ENCODE measurements at places on chromosomes 1 and 21. TPM values are rescaled to one million over a fixed set of nuclear protein-coding genes. Genes with fewer than 3 reads are reported as not detected.

- DNase-seq, result no peak
Measured at GRCh38 chr1:220887520-220888416, 8.5 kb downstream of the HLX start.

CFAP107 gene
- not detected for total RNA-seq

DNA sequence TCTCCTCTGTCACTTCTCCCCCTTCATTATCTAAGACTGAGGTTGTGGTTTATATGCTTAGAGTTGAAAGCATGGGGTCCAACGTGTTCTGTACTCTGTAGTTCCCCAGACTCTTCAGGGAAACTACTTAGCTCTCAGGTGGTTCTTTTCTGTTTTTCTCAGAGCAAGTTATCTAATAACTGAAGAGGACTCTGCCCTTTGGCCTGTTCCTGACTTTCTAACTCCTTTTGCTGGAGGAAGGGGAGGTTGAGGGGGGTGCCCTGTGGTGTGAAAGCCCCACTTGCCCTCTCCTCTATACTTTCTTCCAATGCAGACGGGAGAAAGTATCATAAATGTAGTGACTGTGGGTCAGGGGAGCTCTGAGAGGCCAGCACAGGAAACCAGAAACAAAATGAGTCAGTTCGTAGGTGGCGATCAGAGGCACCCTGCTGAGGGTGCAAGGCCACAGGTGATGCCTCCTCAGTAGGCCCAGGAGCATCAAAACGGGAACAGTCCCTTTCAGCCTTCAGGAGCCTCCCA, 5.0 kb downstream of the SLC25A44 start:
- no peak for DNase-seq

DNA sequence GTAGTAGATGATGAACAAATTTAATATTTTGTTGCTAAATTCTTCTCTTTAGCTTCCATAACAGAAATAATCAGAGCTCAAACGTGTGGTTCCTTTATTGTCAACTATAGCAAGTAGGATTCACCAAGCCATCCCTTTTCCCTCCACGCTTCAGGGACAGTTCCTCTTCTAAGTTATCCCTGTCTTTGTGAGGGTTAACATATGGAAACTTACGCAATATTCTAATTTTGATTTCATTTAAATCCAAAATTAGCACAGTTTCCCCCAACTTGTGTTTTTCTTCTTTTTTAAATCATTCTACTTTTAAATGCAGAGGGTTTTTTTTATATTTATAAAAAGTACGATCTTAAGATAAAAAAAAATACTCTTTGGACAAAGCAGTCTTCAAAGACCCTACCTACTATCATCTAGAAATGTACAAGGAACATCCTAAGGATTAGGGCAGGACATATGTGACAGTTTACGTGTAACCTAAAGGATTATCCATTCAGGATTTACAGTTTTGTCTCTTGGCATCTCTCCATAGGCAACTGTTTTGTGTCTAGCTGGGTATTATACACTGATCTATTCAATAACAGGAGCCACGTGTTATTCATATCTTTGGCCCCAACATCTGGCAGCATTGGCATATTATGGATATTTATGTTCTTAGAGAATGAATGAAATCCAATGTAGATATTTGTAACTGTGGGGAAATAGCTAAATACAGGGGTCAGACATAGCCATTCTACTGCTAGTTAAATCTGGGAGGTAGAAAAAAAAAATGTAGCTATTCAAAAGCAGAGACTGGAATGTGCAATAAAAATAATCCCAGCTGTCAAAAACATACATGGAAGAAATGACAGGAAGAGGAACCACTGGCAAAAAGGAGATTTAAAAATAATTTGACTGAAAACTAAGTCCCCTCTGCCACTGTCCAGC, 272.9 kb downstream of the NEGR1 start:
- DNase-seq, result no peak

DNA sequence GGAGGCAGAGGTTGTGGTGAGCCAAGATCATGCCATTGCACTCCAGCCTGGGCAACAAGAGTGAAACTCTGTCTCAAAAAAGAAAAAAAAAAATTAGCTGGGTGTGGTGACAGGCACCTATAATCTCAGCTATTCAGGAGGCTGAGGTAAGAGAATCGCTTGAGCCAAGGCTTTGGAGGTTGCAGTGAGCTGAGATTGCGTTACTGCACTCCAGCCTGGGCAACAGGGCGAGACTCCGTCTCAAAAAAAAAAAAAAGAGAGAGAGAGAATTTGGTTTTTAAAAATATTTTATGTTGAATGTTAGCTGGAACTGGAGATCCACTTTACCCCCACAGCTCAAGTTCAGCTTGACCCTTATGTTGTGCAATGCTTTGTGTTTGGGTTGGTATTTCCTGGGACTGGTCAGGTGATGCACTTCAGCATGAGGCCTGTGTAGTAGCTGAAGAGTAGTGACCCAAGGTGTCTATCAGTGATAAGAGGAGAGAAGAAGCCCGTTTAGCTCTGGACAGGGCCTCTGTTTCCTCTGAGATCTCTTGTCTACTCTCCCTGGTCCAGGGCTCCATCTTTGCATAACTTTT, 36.8 kb upstream of the MACF1 start:
- no peak for DNase-seq

Data from glomerular endothelial cell (primary cell).